Transverse colon (tissue), 4 donors: ENCODE measurements at places on chromosomes 2 and 18. TPM values are rescaled to one million over a fixed set of nuclear protein-coding genes. Genes with fewer than 3 reads are reported as not detected.

GRCh38 chr18:45651275-45651674 is 36.0 kb downstream of the SLC14A2 start:
- DNase-seq, result no peak

Gene AFG3L2
- 95.0 TPM for total RNA-seq

Gene TRAK2
- 49.4 TPM for total RNA-seq

Gene FMNL2
- 9.2 TPM for total RNA-seq

- DNase-seq, result no peak
Observed at GRCh38 chr18:10405816-10406663, 48.4 kb upstream of the APCDD1 start.

DNA sequence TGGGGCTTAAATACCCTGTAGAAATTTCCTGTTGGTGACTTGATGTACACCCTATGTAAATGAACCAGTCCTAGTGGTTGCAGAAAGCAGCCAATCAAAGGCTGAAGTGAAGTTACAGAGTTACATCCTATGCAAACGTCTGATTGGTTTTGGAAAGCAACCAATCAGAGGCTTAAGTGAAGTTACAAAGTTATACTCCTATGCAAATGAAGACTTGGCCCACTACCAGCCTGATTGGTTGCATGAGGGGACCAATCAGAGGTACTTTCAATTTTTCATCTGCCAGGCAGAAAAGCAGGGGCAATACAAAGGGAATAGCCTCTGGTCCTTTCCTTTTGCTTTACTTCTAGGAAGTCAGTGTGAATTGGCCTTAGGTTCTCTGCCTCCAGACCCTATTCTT is 13.6 kb upstream of the ZNF397 start:
- DNase-seq, result no peak

DNA sequence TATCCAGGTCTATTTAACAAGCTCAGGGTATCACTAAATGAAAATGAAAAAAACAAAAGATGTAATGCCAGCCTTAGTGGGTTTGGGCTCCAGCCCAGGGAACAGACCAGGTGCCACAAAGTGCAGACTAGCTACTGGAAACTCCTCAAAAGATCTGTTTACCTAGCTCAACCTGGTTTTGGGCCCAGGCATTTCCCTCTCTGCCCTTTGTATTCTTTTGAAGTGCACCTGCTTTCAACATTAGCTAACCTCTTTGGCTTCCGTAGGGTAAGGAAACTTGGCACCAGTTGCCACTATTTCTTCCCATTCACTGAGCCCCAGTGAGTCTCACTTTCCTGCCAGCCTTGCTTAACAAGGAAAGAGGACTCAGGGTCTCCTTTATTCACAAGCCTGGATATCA is 123.6 kb upstream of the CDCA7 start:
- peak; percentile 26 for DNase-seq

Gene FOXI3
- total RNA-seq, result not detected

- DNase-seq, result no peak
Observed at GRCh38 chr2:31255911-31256571, 22.1 kb downstream of the EHD3 start.

Gene ADRA2B
- 0.27 TPM for total RNA-seq

Gene XDH
- 28.1 TPM for total RNA-seq

Gene SLC40A1
- 276 TPM for total RNA-seq

Gene TRIM43
- not detected for total RNA-seq

GRCh38 chr18:48889115-48889941 is 61.4 kb downstream of the SMAD7 start:
- no peak for DNase-seq

DNA sequence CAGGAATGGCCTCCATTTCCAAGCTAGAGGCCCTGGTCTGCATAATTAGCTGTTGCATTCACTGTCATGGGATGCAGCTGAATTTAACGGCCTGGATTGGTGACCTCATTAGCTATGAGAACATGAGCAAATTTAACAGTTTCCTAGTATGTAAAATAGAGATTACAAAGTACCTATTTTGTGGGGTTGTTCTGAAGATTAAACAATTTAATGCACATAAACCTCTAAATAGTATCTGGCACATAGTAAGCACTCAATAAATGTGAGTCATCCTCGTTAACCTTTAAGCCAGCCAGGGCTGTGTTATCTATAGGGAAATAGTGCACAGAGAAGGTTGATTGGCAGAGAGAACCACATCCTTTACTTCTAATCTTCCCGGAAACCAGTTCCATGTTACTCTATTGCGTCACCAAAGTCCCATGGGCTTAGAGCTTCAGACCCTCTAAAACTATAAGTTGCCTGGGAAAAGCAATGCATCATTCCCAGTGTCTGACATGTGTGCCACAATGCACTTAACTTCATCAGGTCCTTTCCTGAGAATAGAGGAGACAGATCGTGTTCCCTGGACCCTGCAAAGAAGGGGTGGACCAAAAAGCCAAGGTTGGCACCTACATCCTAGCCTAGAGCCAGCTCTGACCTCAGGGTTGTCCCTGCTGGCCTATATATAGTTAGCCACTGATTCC is 196.5 kb downstream of the LNPK start:
- no peak for DNase-seq

DNA sequence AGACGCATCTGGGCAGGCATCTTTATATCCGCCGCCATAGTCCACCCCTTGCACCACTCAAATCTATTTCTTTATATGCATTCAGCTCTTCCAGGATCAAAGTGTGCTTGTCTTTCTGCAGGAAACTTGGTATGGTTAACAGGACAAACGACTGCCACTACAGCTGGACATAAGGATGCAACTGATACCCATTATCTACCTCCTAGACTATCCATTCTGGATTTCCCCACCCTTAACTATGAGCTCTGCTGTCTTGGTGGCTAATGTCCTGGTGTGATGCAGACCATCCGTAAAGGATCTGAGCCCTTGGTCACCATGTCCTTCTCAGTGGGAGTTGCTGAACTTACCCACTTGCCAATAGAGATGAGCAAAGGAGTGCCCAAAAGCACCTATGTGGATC is 40.1 kb upstream of the SPATS2L start:
- no peak for DNase-seq

Gene GPR55
- 2.1 TPM for total RNA-seq

Gene GPN1
- not detected for total RNA-seq

DNA sequence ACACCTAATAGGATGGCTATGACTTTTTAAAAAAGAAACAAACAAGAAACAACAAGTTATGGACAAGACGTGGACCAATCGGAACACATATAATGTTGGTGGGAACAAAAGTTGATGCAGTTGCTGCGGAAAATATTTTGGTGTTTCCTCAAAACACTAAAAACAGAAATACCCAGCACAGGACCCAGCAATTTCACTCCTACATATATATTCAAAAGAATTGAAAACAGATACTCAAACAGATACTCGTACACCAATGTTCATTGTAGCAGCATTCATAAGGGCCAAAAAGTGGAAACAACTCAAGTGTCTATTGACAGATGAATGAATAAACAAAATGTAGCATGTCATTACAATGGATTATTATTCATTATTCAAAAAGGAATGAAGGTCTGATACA is 12.1 kb downstream of the CCDC141 start:
- DNase-seq, result no peak

- peak; percentile 10 for DNase-seq
Observed at GRCh38 chr2:142495141-142495540, 364.3 kb upstream of the LRP1B start.

DNA sequence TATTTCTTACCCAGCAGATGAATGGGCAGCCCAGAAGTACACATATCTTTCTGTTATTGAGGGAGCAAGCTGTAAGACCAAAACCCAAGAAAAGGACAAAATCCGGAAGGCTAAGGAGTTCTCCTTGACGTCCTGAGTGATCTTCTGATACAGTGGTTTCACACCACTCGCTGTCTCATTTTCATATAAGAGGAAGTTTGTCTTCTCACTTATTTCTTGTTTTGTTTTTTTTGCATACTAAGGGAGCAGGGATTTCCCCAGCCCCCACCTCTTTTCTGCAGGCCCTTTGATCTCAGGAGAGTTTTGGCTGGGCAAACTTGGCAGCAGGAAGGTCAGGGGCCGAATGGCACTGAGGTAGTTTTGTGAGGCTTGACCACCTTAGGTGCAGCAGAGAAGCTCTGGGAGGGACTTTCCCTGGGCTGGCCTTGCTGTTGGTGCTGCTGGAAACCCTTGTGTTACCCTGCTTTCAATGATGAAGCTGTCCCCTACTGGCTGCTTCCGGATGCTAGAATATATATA is 13.3 kb downstream of the CHRNA1 start:
- DNase-seq, result no peak

DNA sequence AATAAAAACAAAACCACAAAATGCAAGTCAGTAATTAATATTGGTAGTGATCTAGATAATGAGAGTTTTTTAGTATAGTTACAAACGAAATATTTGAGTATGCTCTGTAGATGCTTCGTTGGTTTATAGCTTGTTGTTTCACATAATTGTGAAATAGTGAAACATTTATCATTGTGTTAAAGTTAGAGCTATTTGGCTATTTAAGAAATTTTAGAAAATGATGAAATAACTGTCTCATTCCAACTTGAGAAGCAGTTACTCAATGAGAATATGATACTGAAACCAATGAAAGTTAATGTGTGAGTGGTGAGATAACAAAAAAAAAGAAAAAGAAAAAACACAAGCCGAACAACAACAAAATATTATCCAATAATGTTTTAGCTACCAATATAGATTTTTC is 475.6 kb upstream of the ZEB2 start:
- DNase-seq, result no peak

Gene PHLPP1
- 29.5 TPM for total RNA-seq

GRCh38 chr2:233428008-233428407 is 73.7 kb downstream of the DGKD start:
- no peak for DNase-seq

GRCh38 chr2:9939587-9940485 is 11.7 kb upstream of the GRHL1 start:
- no peak for DNase-seq
